Mesangial cell (primary cell): ENCODE measurements at places on chromosomes 11 and 22. TPM values are rescaled to one million over a fixed set of nuclear protein-coding genes. Genes with fewer than 3 reads are reported as not detected.

ZP1 gene
- total RNA-seq: 0.16 and 2.8 TPM in 2 replicates

CDCA5 gene
- total RNA-seq: 2.8 and 31.4 TPM in 2 replicates

CBX6 gene
- 46.4 and 76.9 TPM in 2 replicates for total RNA-seq

TRIM66 gene
- total RNA-seq: 2.0 and 3.9 TPM in 2 replicates

CBLIF gene
- total RNA-seq: not detected in 2 replicates

INSC gene
- total RNA-seq: 0.13 and 0.49 TPM in 2 replicates

DDTL gene
- 0.65 and 2.9 TPM in 2 replicates for total RNA-seq

C11orf91 gene
- 0.13 TPM in 1 of 2 replicates, not detected in the other for total RNA-seq

PGGHG gene
- 6.5 and 14.6 TPM in 2 replicates for total RNA-seq

PTGDR2 gene
- total RNA-seq: 0.16 and 0.38 TPM in 2 replicates

PIH1D2 gene
- 0.51 and 0.98 TPM in 2 replicates for total RNA-seq

BACE1 gene
- total RNA-seq: 17.9 and 39.4 TPM in 2 replicates

SYT8 gene
- 2.0 TPM in 1 of 2 replicates, not detected in the other for total RNA-seq

TRIM48 gene
- not detected in 2 replicates for total RNA-seq

RPL27A gene
- total RNA-seq: 991 and 1,358 TPM in 2 replicates

PRODH gene
- total RNA-seq: 0.16 and 5.6 TPM in 2 replicates

E2F8 gene
- 0.38 and 4.6 TPM in 2 replicates for total RNA-seq

C22orf42 gene
- total RNA-seq: not detected in 2 replicates

ESAM gene
- total RNA-seq: 6.1 and 35.7 TPM in 2 replicates

OR5AL1 gene
- total RNA-seq: not detected in 2 replicates

KDELR3 gene
- 64.2 and 64.9 TPM in 2 replicates for total RNA-seq

OR51E2 gene
- total RNA-seq: not detected in 2 replicates

CCDC188 gene
- total RNA-seq: 0.25 TPM in 1 of 2 replicates, not detected in the other

FAR1 gene
- total RNA-seq: 16.6 and 24.9 TPM in 2 replicates

OR51D1 gene
- total RNA-seq: not detected in 2 replicates

C22orf31 gene
- not detected in 2 replicates for total RNA-seq

MS4A3 gene
- total RNA-seq: not detected in 2 replicates

SUSD2 gene
- 0.16 and 1.8 TPM in 2 replicates for total RNA-seq

RCOR2 gene
- 3.1 and 6.7 TPM in 2 replicates for total RNA-seq

PATE4 gene
- total RNA-seq: not detected in 2 replicates

FGF19 gene
- not detected in 2 replicates for total RNA-seq

ANKK1 gene
- total RNA-seq: 0.13 TPM in 1 of 2 replicates, not detected in the other

MMP12 gene
- total RNA-seq: not detected in 2 replicates

WBP2NL gene
- 0.38 TPM in 1 of 2 replicates, not detected in the other for total RNA-seq

MYOD1 gene
- total RNA-seq: not detected in 2 replicates

NRIP3 gene
- 3.8 and 16.9 TPM in 2 replicates for total RNA-seq

SAA4 gene
- 0.33 TPM in 1 of 2 replicates, not detected in the other for total RNA-seq

NPAS4 gene
- 0.13 TPM in 1 of 2 replicates, not detected in the other for total RNA-seq

EMID1 gene
- 1.3 and 4.2 TPM in 2 replicates for total RNA-seq

ACER3 gene
- total RNA-seq: 10.6 and 14.3 TPM in 2 replicates

TST gene
- 45.5 and 101 TPM in 2 replicates for total RNA-seq

C22orf23 gene
- total RNA-seq: under 0.01 and 0.33 TPM in 2 replicates

IFITM2 gene
- total RNA-seq: 141 and 628 TPM in 2 replicates

RHOG gene
- 49.6 and 55.6 TPM in 2 replicates for total RNA-seq

OR2AG1 gene
- total RNA-seq: not detected in 2 replicates

APOBEC3B gene
- 1.3 and 32.9 TPM in 2 replicates for total RNA-seq

PICK1 gene
- total RNA-seq: 31.8 and 44.1 TPM in 2 replicates

LRRC32 gene
- total RNA-seq: 2.4 and 43.4 TPM in 2 replicates

TOM1 gene
- total RNA-seq: 20.9 and 50.5 TPM in 2 replicates

HEPHL1 gene
- not detected in 2 replicates for total RNA-seq

OR56A1 gene
- total RNA-seq: not detected in 2 replicates

MISFA gene
- not detected in 2 replicates for total RNA-seq
